Right ventricle myocardium inferior (tissue), 1 donor: ENCODE measurements at places on chromosomes 12 and 14. TPM values are rescaled to one million over a fixed set of nuclear protein-coding genes. Genes with fewer than 3 reads are reported as not detected.

Gene SUSD6
- total RNA-seq = 22.4 TPM

GRCh38 chr14:97101561-97101960, 304.4 kb downstream of the VRK1 start:
- DNase-seq = no peak

- peak; percentile 59 for DNase-seq
Measured at GRCh38 chr12:131832321-131833231, 4.4 kb downstream of the MMP17 start.

DNA sequence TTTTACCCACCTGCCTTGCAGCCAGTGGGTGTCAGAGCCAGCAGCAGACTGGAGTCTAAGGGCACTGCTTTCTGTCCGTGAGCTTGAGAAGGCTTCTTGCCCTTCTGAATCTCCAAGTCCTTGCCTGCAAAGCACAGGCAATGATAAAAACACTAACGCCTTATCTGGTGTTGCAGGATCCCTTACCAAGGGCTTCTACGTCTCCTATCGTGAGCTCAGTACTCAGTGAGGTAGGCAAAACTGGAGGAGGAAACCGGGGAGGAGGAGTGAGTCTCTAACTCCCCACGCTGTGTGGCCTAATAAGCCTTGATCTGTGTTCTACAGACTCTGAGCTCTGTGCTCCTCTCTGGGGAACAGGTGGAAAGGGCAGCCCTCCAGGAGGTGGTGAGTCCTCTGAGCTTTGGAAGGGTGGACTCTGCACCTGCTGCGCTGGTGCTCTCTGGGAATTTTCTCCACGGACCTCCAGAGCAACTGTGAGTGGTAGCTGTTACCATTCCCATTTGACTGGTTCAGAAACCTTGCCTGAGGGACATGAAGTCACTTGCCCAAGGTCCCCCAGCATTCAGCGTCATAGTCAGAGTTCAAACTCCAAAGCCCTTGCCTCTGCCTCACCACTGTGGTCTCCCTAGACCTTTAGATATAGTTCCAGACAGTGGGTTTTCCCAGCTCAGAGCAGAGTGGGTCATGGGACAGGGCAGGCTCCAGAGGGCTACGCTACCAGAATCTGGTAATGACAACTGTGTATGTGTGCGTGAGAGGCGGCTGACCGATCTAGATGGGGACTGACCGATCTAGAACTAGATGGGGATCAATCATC, 7.0 kb upstream of the MARK3 start:
- DNase-seq = no peak

Gene RTL1
- not detected for total RNA-seq

GRCh38 chr12:86666316-86666715, 410.1 kb upstream of the MGAT4C start:
- DNase-seq = no peak

DNA sequence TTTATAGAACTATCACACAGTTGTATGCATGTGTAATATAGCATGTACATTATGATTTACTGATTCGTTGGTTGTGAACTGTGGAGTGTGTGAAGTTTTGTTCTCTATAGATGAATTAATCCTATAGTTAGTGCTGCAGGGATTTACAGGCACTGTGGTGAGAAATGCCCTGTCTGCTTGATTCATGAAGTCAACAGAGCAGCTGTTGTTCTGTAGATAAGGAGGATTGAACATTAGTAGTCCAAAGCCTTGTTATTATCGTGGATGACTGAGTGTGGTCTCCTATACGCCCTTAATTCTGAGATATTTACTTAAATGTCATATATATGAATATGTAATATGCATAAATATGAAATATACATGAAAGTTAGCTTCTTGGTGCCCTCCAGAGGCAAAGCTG, 98.3 kb downstream of the DNAH10 start:
- no peak for DNase-seq

Gene CRIP1
- 82.0 TPM for total RNA-seq

Gene RNASE7
- not detected for total RNA-seq

- no peak for DNase-seq
Measured at GRCh38 chr12:78568321-78569020, 296.1 kb upstream of the SYT1 start.

Gene VRTN
- not detected for total RNA-seq

DNA sequence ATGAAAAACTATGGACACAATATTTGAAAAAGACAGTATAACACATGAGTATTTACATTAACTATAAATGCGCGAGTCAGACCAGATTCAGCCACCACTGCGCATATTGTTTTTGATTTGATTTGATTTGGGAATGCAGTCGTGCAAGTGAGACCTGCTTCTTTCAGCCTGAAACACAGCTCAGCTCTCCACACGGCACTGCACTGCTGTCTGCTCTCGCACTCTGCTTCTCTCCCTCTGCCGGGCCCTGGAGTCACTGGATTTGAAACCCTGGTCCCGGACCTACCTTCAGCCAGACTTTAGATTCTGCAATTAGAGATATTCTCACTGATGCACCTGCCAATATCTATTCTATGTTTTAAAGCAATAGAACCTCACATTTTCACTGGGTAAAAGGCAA, 143.9 kb upstream of the TMEM132C start:
- DNase-seq = no peak

Gene CLEC12A
- 6.5 TPM for total RNA-seq

Gene GAPDH
- total RNA-seq = 4,337 TPM

Gene TSPAN11
- 1.5 TPM for total RNA-seq

DNA sequence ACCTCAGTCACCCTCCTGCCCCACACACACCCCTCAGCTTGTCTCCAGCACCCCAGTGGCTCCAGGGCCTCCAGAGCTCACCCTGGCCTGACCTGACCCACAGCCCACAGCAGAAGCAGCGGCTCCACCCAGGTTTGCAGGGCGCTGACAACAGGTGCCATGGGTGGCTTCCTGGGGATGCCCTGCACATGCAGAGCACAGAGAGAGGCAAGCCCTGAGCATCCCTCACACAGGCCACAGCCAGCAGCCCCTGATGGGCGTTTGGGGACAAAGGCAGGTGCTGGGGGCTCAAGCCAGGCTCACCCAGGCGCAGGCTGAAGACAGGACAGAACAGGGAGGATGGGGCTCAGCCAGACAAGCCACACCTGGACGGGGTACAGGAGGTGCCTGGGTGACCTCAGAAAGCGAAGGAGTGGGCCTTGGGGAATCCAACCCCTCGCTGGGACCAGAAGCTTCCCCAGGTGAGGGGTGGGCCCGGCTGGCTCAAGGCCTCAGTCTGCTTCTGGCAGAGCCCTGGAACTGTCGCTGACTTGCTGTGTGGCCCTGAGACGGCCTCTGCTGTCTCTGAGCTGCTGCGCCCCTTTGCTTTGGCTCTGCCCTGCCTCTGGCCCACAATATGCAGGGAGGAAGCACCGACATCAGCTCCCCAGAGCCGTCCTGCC, 10.6 kb downstream of the ARL6IP4 start:
- DNase-seq = no peak

DNA sequence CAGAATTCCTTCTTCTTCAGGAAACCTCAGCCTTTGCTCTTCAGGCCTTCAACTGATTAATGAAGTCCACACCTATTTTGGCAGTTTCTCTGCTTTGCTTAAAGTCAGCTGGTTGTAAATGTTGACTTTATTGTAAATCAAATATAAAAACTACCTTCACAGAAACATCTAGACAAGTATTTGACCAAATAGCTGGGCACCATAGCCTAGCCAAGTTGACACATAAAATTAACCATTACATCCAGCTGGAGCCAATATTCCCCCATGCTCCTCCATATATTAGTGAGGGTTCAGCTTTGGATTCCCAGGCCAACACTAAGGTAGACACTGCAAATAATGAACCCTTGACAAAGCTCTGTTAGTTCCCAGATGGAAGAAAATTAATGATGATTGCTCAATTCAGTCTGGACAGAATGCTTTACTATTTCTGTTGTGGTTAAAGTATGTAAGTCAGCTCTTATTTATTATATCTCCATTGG, 125.5 kb downstream of the ZFP36L1 start:
- DNase-seq = no peak

DNA sequence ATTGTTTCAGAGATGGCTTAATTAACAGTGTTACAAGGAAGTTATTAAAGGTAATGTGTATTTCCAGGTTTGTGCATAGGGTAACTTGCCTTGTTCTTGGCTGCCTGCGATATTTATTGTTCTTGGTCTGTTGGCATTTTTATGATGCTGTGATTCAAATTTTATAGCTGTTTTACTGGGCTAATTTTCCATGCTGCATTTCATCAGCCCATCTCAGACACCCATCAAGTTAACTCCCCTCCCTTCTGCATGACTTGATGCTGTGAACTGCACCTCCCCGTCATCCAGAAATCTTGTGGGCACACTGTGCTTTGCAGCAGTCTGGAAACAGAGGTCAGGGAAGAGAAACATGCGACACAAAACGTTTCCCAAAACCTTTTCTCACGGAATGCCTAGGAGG, 1049.2 kb downstream of the AACS start:
- no peak for DNase-seq

DNA sequence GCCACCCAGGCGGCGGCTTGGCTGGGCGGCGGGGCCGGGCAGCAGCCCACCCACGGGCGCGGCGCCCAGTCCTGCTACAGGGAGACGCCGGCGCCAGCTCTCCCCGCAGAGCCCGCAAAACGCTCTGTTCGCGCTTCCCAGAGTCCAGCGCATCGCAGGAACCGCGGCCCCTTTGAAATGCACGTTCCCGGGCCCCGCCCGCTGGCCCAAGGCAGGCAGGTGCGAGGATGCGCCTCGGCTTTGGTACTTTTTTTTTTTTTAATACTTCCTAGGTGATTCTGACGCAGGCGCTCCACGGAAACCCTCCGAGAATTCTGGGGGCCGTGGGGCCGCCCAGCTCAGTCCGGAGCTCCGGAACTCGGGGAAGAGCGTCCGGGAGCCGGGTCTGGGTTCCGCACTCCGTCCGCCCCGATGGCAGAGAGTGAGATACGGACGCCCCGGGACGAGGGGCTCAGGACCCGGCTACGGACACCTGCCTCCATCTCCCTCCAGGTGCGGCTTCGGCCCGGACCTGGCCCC, 483 bp downstream of the POC1B start:
- DNase-seq = peak; percentile 77

Gene HOXC12
- total RNA-seq = not detected

- no peak for DNase-seq
Measured at GRCh38 chr12:121649322-121649721, 20.1 kb downstream of the MORN3 start.

DNA sequence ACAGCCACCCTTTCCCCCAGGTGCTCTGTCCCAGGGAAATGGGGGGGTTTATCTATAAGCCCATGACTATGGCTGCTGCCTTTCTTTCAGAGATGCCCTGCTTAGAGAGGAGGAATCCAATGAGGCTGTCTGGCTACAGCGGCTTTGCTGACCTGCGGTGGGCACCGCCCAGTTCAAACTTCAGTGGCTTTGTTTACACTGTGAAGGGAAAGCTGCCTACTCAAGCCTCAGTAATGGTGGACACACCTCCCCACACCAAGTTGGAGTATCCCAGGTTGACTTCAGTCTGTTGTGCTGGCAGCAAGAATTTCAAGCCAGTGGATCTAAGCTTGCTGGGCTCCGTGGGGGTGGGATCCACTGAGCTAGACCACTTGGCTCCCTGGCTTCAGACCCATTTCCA, 869.2 kb downstream of the SLC6A15 start:
- DNase-seq = peak; percentile 26

DNA sequence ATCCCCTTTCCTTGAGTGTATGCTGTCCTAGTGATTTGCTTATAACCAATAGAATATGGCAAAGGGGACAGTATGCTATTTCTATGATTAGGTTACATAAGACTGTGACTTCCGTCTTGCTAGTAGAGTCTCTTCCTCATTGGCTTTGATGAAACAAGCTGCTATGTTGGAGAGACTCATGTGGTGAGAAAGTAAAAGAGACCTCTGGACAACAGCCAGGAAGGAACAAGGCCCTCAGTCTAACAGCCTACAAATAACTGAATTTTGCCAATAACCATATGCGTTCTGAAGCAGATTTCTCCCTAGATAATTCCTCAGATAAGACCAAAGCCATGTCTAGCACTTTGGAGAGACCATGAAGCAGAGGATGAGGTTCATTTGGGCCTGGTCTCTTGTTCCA, 134.5 kb upstream of the NAV3 start:
- DNase-seq = no peak

Gene PIK3C2G
- not detected for total RNA-seq

Gene SLC17A8
- not detected for total RNA-seq

DNA sequence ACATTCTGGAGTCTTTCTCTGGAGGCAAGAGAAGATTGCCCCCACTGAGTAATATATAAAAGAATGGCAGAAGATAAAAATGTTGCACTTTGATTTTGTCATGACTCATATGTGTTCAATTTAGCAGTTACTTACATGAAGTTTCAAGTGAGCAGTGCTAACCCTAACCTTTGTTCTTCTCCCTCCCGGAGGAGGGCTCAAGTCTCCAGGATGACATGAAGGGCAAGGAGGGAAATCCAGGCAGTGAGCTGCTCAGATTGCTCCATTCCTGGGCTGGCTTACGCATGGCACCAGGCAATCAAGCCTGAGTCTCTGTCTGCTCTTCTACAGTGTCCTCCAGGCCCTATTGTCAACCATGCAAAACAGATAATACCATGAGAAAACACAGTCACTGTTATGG, 322.3 kb downstream of the DUSP6 start:
- DNase-seq = no peak

DNA sequence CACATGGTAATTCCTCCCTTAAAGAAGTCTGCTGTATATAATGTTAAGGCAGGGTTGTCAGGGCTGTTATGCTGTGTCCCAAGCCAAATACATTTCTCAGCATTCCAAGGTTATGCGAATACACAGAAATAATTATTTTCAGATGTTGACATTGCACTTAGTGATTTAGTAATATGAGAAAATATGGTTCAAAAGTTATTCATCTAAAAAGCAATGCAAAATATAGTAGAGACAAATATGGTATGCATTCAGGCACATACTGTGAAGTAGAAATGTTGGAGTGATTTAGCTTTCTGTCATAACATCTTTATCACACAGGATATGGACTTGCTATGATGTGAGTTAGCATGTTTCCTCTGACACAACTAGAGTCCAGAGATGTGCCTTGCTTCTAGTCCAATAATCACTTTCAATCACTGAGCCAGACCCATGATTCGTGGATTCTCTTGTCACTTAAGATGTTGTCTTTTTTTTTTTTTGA, 70.0 kb downstream of the PDE3A start:
- no peak for DNase-seq

Gene SPATA7
- total RNA-seq = 8.0 TPM

GRCh38 chr14:75915045-75915444, 66.8 kb downstream of the TGFB3 start:
- DNase-seq = no peak

Gene CLEC1B
- not detected for total RNA-seq

Gene OR6C76
- total RNA-seq = not detected

DNA sequence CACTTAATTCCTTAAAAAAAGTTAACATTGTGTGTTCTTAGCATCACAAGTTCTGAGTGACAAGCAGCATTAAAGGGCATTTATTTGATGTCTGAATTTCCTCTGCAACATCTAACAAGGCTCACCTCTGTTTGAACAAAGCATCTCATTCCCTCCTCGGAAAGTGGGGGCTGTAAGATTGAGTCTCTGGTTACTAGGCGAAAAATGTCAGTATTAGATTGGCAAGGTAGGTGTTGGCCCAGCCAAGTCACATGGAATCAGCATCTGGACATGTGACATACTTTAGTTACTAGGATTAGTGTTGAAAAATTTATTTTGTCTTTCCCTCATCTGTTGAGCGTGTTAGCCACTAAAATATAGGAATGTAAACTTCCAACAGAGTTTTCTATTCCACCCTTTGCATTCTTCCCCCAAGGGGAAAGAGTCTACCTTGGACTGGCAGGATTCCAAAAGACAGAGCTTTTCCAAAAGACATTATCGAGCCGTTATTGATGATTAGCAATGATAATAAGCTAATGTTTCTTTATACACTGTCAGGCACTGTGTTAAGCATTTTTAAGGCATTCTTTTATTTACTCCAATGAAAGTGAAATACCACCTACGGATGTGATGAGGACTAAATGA, 194.9 kb upstream of the BTG1 start:
- DNase-seq = no peak
